ENCODE measurements at places on chromosomes 5 and 9.

- no peak for DNase-seq
Measured at GRCh38 chr5:178106086-178106485, 7.2 kb upstream of the N4BP3 start.

GRCh38 chr9:14296495-14297113, 17.3 kb downstream of the NFIB start:
- DNase-seq: no peak

- no peak for DNase-seq
Measured at GRCh38 chr5:943918-944620, 51.4 kb downstream of the TRIP13 start.

DNA sequence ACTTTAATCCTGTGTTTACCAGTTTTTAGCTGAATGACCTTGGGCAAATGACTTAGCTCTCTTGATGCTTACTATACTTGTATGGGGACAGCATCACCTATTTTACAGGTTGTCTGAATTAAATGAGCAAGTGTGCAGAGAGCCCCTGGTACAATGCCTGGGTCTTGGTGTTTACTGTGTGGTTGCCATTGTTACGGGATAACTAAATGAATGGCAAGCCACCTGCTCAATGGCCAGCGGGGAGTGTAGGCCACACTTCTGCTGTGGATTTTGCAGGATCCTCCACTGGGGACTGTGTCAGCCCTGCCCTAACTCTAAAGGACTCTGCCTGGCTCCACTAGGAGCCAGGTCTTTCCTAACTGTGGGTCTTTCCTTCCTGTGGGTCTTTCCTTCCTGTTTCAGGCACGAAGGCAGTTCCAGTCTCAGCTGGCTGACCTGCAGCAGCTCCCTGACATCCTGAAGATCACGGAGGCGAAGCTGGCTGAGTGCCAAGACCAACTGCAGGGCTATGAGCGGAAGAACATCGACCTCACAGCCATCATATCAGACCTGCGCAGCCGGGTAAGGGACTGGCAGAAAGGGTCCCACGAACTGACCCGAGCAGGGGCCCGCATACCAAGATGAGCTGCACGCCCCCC, 10.3 kb upstream of the GLE1 start:
- DNase-seq: no peak

DNA sequence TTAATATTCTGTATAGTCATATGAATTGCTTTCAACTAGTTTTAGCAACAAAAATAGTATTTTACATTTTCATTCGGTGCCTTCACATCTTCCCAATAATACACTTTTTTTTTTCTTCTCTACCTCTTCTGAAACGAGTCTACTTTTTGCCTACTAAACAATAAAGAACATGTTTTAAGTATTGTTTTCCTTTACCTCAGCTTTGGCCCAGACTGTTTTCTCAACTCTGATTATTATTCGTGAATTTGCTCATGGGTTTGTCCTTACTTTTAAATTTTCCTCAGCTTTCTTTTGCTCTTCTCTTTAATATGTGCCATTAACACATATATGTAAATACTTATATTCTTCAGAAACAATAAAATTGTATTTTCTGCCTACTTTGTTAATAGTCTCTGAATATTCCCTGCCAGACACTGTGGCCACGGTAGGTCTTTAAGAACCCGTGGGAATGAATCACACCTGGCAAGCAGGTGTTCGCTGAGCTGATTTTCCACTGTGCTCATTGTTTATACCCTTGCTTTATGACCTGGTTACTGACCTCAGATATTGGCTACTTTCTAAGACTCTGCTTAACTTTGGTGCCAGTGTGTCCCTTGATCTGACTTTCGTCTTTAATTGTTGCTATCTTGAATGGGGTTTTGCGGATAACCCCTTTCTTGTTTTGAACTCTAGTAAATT, 49.1 kb downstream of the FAM170A start:
- DNase-seq: no peak

DNA sequence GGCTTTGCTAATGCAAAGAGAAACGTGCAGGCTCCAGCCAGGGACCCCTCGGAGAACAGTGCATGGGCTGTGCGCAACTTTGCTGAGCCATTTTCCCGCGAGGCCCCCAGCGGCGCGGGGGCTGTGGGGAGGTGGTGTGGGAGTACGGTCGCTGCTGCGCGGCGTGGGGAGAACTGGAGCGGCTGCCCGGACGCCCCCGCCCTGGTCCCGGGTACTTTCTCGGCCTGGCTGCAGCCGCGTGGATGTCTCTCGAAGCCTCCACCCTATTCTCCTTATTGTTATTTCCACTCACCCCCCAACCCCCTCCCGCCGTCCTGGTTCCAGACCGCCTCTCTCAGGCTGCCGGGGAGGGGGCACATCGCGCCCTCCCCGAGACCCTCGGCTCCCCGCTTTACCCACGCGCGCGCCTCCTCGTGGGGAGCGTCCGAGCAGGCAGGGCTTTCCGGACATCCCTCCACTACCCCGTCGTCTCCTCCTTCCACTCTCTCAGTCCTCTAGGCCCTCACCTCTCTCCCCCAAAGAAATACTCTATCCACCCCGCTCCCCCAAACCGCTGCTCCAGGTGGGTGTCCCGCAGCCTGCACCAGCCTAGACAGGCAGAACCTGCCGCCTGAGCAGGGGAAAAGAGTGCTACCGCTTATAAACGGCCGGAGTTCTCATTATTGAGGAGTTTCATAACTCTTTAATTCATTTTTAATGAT, 68.6 kb upstream of the TBCA start:
- DNase-seq: no peak

GRCh38 chr5:180908998-180909731, 10.2 kb downstream of the BTNL8 start:
- no peak for DNase-seq

DNA sequence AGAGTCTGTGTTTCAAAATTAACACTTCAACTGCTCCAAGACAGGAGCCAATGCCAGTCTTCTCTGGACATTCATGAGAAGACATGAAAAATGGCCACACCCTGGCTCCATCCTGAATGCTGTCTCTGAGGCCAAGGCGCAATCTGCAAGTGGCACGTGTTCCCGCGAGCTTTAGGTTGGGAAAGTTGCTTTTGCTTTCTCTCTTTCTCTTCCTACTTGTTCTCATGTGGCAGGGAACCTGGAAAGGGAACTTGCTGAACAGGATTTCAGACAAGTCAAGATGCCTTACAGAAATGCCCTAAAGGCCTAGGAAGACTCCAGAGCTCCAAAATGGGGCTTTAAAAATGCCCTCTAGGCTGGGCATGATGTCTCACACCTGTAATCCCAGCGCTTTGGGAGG, 91.9 kb upstream of the OTULINL start:
- DNase-seq: no peak

DNA sequence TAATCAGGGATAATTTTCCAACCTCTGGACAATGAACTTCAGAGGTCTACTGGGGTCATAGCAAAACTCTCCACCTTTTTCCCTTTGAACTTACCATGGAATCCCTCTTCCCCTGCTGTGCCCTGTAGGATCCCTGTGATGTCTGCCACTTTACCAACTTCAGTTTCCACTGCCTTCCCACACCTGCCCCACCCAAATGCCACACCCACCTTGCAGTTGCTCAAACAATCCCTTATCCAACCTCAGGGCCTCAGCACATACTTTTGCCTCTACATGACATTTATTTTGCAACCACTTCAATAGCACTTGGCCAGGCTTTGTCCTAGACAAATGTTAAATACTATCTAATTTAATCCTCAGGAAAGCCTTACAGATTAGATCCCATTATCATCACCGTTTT, 463.7 kb upstream of the WWC1 start:
- no peak for DNase-seq

DNA sequence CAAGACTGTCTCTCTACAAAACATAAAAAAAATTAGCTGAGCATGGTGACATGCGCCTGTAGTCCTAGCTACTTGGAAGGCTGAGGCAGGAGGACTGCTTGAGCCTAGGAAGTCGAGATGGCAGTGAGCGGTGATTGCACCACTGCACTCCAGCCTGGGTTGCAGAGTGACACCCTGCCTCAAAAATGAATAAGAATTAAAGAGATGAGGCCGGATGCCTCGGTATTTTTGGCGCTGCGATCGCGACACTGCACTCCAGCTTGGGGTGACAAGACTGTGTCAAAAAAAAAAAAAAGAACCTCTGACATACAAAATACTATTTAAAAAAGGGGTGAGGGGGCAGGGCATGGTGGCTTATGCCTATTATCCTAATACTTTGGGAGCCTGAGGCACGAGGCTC, 7.3 kb downstream of the GPBP1 start:
- no peak for DNase-seq

GRCh38 chr9:99030092-99030511, 74.8 kb upstream of the TGFBR1 start:
- DNase-seq: no peak

DNA sequence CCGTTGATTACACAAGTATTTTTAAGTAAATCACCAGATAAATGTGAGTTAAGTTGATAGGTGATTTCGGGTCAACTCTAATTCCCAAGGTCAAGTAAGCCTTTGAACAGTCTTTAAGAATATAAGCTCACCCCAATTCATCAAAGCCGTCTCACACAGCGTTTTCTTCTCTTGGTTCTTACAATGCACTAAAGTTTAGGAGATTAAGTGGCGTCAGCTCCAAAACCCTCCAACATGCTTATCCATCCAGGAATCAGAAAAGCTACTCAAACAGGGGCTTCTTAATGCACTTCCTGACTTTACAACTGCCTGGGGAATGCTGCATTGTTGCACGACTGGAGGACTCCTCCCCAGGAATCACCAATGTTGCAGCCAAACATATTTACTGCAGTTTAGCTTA, 206.2 kb upstream of the EFNA5 start:
- no peak for DNase-seq

DNA sequence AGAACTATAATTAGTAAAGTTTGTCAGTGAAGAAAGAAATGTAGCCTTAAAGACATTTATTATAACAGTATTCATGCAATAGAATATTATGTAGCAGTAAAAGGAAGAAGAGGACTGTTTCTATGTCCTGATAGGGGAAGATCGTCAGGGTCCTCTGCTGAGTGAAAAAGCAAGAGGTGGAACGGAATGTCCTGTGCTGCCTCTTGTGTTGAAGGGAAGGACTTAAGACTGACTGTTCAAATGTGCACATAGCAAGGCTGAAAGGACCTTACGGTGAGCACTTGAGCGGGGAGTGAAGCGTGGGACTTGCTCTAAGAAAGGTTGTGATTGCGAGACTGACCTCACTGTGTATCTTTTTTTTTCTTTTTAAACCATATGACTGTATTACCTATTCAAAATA, 63.2 kb downstream of the SNX24 start:
- no peak for DNase-seq

- DNase-seq: no peak
Measured at GRCh38 chr9:81822301-81822865, 105.8 kb upstream of the SPATA31D4 start.

- DNase-seq: no peak
Measured at GRCh38 chr9:98530275-98530674, 178.5 kb downstream of the GABBR2 start.

- no peak for DNase-seq
Measured at GRCh38 chr5:131277875-131278740, 14.3 kb downstream of the CDC42SE2 start.

DNA sequence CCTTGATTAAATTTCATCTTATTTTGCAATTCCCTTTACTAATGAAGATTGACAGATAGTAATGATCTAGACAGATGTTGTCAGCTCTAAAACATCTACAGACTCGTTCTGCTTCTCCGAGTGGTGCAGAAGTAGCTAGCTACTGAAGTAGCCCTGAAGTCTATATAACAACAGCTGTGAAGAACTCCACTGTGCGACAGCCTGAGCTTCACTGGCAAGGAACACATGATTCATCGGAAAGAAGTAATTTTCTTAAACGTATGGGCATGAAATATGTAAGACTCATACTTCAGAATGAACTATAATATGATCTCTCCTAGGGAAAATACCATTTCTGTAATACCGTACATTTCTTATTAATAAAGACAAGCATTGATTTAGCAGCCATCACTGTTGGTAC, 96.2 kb downstream of the TRPM3 start:
- DNase-seq: no peak

DNA sequence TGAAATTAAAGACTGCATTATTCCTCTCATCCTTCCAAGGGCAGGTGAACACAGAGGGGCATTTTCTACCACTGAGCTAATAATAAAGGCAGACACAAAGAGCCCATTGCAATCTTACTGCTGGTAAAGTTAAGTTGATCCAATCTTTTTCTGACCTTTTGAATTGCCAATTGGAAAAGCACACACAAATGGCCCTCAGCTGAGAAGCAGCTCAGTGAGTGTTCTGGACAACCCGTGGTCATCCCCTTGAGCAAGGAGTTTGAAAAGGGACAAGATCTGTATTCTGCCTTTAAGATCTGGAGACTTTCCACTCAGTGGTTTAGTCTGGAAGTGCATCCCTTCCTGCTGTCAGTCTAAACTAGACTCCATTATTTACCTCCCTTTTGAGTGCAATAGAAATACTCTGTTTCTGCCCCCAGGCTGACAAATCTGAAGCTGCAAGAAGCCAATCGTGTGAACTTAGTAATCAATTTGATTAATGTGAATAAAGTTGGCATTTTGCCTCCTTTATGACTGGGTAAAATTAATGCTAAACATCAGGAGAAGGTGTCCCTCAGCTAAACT, 835.7 kb downstream of the MAT2B start:
- DNase-seq: no peak

GRCh38 chr5:43429706-43430105, 17.5 kb upstream of the CCL28 start:
- no peak for DNase-seq

- no peak for DNase-seq
Measured at GRCh38 chr5:17143335-17143734, 74.1 kb upstream of the BASP1 start.

DNA sequence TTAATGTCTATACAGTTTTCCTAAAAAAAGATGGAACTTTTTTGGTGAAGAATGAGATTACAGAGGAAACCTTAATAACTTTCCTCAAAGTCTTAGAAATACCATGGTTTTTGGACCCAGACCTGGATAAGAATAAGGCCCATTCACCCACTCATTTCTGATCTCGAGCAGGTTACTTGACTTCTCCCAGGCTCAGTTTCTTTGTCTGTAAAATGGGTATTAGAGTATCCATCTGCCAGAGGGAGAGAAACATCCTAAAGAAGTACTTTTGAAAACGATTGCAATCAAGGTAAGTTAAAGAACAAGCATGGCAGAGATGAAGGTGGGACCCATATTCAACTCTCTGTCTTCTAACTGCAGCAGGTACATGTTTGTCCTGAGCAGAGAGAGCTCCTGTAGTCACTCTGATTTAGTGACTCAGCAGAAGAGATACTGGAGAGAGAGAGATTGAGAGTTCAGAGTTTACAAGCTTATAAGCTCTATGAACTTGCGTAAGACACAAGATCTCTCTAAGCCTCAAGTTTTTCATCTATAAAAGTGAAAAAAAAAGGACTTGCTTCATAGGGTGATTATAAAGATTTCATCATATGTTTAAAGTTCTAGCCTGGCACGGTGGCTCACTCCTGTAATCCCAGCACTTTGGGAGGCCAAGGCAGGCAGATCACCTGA, 379.4 kb upstream of the SGCD start:
- no peak for DNase-seq
